NCI-H1436 treated with DMSO at 0.1 percent for 48 hours (cell line): ENCODE measurements at places on chromosomes 4 and X.
A peak's percentile ranks its signal among the peaks of the same experiment; 100 is the strongest.

DNA sequence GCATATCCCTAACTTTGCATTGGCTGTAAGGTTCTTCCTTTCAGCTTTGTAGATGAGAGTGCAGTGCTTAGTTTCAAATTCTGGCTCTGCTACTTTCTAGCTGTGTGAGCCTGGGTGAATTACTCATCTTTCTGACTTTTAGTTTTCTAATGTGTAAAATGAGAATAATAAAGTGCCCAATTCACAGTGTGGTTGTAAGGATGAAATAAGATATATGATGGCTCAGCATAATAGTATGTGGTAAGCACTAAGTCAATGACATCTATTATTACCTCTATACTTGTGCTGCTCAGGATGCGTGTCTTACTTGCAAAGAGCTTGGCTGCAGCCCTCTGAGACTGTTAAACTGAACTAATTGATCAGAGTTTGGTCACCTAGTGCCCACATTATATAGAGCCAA is 30.6 kb upstream of the ETNPPL start:
- DNase-seq = no peak

DNA sequence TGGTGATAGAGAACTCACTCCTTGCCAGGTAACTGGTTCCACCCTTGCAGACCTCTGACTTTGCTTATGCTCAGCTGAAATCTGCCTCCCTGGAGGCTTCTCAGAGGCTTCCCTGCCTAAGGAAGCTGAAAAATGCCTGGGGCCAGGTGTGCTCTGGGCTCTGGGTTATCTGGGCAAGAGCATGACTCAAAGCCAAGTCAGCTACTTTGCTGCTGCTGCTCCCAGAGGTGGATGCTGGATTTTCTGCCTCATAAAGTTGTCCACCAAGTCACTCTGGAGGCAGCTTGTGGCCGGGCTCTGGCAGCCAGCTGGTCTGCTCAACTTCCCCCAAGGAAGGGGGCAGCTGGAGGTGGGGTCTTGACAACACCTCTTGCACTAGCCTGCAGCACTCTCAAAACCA is 132.7 kb downstream of the PJA1 start:
- no peak for DNase-seq

- peak; percentile 45 for DNase-seq
Observed at GRCh38 chrX:155819966-155820491, 61.1 kb upstream of the VAMP7 start.

DNA sequence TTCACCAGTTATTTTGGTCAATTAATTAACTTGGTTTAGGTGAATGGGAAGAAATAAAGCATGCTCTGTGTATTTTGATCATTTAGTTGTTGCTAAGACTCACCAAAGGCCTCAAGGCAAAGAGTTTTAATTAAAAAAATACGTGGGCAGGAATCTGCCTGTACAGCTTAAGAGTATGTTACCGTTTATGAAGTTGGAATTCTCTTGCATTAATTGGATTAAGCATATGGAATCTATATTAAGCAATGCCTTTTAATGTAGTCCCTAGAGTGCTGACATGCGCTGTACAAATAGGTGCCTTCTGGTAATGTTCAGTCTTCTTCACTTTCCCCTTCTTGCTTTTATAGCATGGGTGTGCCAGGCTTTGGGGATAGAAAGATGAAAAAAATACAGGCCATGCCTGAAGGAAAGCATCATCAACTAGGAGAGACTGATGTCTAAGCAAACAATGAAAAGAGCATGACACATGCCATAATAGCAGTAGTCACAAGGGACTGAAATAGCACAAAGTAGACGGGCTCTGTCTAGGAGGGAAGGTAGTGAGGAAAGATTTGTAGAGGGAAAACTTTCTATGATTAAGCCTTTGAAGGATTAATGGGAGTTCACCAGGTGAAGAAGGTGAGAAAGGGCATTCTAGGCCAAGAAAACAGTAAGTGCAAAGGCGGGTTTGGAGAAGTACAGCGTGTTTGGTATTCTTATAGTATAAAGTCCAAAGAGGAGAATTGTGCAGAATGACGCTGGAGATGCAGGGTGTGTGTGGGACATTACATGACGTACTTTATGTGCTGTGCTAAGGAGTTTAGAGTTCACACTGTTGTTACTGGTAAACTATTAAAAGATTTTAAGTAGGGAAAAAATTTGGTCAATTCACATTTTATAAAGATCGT is 226.1 kb upstream of the ANXA3 start:
- no peak for DNase-seq

DNA sequence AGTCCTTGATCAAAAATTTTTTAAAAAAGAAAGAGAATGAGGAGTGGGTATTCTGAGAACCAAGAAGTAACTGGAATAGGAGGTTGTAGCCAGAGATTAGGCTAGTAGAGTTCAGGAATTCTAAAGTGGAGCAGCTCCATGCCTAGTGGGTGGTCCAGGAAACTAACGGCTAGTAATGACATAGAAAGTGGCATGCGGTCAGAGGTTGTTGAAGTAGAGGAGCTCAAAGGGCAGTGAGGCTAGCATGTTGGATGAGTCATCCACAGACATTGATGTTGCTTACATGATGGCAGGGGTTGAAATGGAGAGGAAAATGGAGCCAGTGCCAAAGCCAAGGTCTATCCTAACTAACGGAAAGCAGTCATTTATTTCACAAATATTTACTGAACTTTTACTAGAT is 42.1 kb downstream of the TEX13B start:
- DNase-seq = no peak

GRCh38 chrX:135707880-135708279 is 5.6 kb upstream of the CT45A1 start:
- DNase-seq = no peak

- no peak for DNase-seq
Observed at GRCh38 chr4:17492058-17492741, 19.7 kb downstream of the QDPR start.

DNA sequence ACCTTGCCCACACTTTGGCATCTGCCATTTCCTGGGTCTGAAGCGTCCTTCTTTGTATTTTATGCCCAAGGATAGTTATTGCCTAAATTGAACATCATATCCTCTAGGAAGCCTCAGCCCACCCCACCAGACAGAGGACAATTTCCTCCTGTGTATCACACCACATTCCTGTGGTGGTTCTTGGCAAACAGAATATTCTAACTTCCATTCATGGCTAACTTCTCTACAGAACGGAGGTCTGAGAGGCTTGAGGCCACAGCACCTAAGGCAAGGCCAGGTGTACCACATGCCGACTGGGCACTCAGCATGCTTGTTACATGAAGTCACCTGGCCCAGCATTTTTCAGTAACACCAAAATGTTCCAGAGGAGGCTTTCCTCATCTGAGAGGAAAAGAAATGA is 42.4 kb downstream of the CD99L2 start:
- DNase-seq = no peak

DNA sequence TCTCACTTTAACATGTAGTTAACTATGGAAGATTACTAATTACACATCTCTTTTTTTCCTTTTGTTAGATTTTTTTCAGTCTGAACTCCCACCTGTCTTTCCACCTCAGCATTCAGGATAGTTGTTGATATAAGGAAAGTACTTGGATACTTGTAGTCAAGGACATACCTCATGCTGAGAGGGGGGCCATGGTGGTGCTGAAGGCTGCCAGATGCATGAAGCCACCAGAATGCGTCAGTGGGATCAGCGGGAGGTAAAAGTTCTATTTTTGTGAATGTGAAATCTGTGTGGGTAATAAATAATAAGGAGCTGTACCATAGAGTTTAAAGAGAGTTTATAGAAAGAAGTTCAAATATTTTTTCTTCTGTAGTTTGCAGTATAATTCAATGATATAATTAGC is 13.1 kb upstream of the NDST4 start:
- DNase-seq = no peak

DNA sequence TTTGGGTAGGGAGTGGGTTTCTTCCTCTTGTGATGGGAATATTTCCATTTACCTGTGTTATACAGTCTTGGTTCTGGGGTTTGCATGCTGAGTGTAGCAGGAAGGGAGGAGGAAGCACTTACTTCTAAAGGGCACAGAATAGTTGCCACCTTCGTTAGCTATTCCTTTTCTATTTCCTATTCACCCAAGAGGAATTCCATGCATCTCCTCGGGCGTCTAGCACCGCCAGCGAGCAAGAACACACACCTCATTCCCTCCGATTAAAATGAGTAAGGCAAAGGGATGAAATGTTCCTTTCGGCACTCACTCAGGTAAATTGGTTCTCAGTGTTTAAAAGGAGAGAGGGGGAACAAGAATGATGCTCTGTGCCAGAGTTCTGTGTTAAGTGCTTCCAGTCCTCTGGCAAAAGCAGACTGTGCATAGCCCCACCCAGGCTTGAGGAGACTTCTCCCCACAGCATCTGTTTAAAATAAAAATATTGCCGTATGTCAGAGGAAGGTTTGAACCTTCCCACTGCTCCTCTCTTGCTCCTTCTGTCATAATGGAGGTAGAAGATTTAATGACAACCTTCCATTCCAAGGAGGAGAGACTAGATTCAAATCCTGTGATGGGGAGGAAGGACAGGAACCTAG is 351.4 kb downstream of the PTTG2 start:
- no peak for DNase-seq

DNA sequence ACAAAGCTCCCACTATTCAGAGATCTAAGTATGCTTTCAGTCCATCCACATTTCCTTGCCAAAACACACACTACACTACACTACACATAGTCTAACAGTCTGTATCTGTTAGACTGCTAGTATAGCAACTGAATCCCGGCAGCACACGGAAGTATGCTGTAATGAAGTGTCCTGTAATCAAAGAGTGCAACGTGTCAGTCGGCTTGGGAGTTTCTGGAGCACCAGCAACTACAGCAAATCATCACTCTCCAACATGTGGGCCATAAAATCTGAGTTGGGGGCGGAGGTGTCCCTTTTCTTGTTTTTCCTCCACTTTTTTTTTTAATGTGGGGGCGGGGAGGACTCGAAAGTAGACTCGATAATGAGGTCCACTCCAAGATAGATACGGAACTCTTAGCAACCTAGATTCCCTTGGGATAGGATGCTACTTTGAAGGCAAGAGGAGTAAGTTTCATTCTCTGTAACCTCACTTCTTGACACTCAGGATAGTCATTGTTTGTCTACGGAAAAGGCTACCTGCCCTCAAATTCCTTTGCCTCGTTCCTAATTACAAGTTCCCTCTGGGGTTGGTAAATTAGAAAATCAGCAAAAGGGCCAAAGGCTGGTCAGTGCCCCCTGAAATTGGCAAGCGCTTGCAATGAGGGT is 722 bp downstream of the SLC10A7 start:
- no peak for DNase-seq

GRCh38 chr4:8250227-8250626 is 19.3 kb upstream of the HTRA3 start:
- no peak for DNase-seq

DNA sequence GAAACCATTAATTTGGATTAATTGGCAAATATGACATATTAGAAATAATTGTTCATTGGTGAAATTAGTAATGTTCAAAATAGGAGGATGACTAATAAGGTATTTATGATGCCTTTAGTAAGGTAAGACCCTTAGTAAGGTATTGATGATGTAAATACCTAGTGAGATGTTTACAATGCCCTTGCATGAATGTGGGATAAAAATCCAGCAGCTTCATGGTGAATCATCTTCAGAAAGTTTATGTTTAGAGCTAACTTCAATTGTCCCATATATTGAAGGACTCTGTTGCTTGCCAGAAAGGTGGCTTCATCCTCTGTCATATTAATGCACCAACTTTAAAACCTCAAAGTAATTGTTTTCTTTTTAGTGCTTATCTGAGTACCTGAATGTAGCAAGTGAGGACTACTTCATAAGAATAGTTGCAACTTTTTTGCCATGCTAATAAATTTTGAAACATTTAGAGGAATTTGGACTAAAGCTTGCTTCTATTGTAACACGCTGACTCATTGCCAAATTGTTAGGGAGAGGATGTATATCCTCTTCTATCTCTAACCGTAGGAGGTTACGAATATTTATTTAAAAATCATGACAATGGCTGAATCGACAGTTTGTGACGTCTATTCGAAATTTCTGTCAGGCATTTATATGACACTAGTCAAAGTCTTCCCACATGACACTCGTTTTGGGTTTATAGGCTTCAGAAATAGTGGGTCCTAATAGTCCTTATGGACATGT is 174.1 kb upstream of the HS3ST1 start:
- no peak for DNase-seq

DNA sequence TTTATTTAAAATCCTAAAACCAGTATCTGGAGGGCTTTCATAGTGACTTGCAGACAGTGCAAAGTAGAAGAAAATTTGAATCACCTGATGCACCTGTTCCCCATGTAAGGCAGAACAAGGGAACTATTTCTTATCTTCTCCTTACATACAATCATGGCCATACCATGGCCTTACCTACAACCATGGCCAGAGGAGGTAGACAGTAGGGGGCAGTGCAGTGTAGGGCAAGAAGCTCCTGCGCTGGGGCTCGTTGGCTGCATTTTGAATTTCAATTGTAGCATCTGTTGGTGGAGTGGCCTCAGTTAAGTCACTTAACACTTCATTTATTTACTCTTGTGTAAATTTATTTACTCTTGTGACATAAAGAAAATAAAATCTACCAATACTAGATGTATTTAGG is 33.0 kb downstream of the GALNTL6 start:
- DNase-seq = peak; percentile 34

DNA sequence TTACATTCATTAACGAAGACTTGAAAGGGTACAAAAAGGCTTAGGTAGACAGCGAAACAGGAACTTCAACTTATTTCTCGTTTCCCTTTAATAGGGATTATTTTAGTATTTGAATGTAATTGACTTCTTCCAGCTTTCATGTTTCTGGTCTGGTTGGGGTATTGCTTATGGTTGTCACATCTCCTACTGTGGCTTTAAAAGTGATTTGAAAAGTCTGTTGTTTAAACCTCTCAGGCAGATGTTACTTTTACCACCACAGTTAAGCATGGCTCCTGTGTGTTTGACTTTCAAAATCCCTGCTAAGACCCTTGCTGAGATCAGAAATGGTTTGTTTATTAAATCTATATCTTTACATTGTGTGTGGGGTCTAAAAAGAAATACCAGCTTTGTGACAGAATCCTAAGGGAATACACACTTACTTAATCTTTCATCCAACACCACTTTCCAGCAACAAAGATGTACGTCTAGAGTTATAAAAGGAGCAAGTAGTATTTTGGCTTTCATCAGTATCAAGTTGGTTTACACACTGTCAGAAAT is 661.2 kb downstream of the FAT4 start:
- no peak for DNase-seq

- no peak for DNase-seq
Observed at GRCh38 chr4:20028645-20029044, 223.1 kb upstream of the SLIT2 start.

GRCh38 chr4:140253556-140254027 is 99.6 kb upstream of the MAML3 start:
- no peak for DNase-seq

DNA sequence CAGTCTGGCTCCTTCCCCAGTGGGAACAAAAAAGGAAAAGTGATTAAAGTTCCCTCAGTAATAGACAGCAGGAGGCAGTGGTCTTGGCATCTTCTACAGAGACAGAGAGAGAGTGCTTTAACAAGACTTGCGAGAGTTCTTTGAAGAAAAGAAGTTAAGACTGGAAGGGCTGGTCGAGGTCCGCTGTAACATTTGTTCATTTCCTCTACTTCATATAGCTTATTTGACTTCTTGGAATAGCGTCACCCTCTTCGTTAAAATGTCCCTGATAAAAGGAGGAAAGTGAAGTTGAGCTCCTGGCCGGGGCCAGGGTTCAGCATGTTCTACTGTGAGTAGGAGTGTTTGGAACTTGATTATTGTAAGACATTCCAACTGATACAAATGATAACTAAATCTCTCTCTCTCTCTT is 179.8 kb downstream of the SLIT2 start:
- no peak for DNase-seq
